ENCODE measurements at places on chromosomes 12 and 14.

DNA sequence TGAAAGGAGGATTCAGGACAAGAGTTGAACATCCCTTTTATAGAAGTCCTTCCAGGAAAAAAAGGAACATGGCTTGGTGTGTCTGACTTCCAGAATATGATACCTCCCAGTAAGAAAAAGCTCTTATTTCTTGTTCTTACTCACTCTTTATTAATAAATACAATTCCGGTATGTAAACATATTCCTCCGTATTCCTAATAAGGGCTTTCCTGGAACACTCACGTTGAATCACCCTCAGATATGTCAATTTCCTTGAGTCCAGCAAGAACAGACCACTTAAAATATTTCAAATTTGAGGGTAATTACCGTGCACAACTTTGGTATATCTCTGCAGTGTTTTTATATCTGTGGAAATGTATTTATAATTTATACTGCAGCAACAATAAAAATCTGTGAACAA lies 385.6 kb downstream of the SYT1 start:
- DNase-seq = no peak

DNA sequence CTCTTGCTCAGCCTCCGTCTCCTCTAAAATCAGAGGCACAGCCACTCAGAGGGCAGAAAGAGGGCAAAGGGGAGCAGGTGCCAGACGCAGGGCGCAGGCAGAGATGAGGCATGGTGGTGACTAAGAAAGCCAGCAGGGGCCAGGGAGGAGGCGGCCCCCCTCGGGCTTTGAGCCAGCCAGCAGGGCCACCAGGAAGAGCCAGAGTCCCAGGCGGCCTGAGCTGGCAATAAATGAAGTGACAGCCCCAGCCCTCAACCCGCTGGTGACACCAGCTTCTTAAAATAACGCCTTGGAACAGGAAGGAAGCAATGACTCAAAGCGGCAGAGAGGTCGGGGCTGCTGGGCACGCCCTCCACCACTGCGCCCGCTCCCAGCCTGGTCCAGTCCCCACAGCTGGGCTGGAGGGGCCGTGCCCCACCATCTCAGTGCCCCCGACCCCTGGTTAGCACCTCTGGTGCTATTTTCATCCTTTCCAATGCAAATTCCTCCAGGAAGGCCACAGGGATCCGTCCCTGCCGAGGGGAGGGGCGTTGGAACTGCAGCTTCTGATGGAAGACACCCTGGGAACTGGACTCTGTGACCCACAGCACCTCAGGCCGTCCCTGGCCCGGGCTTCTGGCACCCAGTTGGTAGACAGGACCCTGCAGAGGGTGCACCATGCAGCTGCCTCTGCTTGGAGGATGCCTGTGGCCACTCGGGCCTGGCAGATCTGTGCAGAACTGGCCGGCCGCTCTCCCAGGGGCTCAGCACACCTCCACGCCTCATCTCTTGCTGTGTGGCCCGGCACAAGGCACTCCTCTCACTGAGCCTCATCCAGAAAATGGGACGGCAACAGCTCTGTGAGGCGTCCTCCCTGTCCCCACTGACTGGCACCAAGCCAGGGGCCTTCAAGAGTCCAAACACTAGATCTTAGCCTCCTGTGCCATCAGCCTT lies 113.7 kb downstream of the NCOR2 start:
- peak; percentile 73 for DNase-seq

GRCh38 chr12:62332598-62332997 lies 72.4 kb downstream of the USP15 start:
- no peak for DNase-seq

DNA sequence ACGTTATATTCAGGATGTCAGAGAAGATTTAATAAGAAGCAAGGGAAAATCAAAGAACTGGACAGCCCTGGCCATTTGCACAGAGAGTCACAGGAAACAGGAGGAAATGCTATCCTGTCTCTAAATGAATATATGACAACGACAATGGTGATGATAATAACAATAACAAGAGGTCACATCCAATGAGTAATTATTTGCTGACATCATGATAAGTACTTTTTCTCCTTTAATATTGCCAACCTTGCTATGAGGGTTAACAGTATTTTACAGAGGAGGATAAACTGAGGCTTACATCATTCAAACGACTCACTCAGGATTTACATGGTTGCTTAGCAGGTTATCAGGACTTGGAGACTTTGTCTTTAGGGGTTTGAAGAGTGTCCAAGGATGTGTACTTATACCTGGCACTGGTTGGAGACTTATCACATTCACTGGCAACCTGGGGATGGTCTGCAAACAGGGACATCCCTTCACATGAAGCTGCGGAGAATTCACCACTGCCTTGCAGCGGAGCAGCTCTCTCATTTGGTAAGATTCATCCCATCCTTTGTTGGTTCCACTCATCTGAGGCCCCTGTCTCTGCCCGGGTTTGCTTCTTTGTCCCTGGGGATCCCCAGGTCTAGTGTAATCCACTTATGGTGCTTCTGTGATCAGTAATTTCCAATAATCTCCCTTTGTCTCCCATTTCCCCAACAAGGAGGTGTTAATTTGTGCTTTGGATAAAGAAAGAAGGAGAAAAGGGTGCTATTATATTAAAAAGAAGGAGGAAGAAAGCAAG lies 637.8 kb downstream of the BCL11B start:
- DNase-seq = no peak

- peak; percentile 5 for DNase-seq
Observed at GRCh38 chr12:71972441-71973074, 33.9 kb downstream of the TPH2 start.

DNA sequence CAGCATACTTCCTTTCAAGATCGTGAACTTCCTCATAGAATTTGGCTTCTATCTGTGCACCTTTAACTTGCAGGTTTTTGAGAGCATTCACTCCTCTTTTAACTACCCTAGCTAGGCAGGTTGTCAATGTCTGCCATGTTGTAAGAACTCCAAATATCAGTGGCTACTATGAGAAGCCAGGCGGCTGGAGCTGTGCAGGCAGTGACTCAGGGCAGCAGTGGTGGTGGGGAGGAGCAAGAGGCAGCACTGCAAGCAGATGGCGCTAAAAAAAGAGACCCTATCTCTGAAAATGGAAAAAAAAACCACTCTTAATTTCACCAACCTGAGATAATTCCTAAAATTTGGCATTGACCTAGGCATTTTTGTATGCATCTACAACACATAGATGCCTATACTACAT lies 28.5 kb downstream of the YARS2 start:
- DNase-seq = no peak

- DNase-seq = no peak
Observed at GRCh38 chr14:73503648-73504047, 12.9 kb downstream of the RIOX1 start.

DNA sequence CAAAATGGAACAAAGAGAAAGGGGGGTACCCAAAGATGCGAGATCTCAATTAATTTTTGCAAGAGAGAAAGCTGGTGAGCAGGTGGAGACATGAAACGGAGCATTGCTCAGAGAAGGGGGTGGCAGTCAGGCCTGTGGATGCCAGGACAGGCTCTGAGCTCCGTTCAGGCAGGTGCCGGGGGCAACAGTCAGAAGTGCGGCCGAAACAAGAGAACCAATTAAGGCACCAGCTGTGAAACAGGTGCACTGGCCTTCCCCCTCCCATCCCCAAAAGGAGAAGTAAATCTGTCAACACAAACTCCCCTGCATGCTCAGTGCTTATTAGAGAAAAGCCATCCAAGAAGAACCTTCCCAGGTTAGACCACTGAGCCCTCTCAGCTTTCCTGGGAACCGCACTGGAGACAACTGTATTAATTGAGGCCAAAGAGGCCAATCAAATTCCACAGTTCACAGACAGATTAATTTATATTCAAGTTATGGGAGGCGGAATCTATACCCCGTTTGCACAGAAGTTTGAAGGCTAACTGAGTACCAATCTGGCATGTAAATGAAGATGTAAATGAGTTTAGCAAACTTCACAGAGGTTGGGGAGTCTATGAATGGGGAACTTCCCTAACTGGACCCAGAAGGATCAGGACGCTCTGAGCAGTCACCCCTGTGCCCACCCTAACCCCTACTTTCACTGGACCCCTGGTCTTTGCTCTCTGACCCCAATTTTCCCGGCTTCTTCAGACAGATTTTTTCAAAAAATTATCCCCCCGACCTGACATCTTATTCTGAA lies 20.9 kb downstream of the OAS2 start:
- DNase-seq = no peak

DNA sequence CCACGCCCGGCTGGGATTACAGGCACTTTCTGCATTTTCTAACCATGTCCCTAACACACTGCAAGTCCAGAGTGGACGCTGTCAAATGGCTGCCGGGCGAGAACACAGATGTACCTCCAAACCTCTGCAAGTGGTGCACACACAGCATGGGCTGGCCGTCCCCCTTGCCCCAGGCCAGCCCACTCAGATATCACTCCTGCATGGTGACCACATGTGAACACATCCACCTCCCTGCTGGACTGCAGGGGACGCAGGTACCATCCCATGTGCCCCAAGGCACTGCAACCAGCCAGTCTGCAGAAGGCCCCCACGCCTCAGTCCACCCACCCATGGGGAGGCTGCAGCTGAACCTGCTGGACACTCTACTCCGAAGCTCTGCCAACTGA lies 14.0 kb downstream of the BRF1 start:
- no peak for DNase-seq

GRCh38 chr14:21990116-21990515 lies 316.5 kb upstream of the OR4E1 start:
- DNase-seq = no peak

- DNase-seq = no peak
Observed at GRCh38 chr14:77641534-77642341, 25.3 kb upstream of the SPTLC2 start.

- DNase-seq = no peak
Observed at GRCh38 chr12:113366827-113367226, 8.4 kb downstream of the PLBD2 start.

GRCh38 chr14:43786066-43786762 lies 720.9 kb downstream of the FSCB start:
- DNase-seq = no peak

GRCh38 chr12:103181366-103182152 lies 224.1 kb downstream of the ASCL1 start:
- DNase-seq = no peak

DNA sequence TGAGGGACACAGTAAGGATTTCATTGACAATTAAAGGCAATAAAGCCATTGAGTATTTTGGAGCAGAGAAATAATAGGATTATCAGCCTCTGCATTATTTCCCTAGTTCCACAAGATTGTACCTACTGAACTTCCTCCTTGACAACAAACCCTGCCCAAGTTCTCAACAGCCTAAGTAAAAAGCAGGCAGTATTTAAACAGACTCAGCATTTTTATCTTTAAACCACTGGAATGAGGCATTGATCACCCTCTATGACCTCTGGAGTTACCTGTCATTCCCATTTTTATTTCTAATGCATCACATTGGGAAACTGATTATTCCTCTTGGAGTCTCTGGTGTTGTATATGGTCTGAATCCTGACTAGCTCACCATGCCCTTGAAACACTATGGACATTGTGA lies 570.6 kb upstream of the STXBP6 start:
- no peak for DNase-seq

DNA sequence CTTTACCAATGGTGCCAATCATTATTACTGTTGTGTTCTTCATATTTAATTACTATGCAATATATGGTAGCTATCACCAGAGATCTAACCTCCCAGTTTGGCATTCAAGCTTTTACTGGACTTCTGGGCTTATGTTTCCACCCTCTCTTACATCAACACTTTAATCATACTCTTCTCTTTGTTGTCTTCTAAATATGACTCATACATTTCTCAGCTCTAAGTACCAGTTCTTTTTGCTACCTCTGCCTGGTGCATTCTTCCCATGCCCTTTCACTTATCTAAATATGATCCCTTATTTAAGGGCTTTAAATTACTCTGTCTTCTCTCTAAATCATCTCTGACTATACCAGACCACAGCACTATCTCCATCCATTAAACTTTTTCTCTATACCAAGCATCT lies 246.1 kb upstream of the CCDC196 start:
- no peak for DNase-seq

GRCh38 chr12:12996209-12996608 lies 3.9 kb downstream of the HEBP1 start:
- no peak for DNase-seq

DNA sequence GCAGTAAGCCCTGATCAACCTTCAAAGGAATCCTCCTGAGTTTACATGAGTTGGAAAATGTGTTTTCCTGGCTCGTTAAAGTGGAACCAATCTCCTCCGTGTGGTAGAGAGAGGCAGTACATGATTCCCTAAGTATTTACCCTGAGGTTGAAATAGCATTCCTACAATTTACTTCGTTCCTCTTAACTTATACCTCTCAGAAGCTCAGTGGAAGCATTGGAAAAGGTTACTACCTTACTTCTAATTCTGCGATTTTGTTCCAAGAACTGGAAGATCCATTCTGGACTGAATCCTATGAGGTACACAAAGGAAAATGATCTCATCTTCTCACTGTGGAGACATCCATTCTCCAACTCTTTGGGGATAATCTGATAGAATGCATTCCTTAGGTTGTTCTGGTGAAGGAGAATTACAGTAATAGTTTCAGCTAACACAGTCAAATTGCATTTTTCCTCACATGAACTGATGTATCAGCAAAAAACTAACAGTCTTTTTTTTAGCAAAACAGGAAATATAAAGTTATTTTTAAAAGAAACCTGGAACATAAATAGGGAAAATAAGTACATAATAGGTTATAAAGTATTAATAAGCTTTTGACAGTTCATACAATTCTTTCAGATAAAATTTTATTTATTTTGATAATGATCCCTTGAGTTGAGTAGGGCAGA lies 475.6 kb downstream of the PDZRN4 start:
- peak; percentile 26 for DNase-seq

GRCh38 chr12:131672311-131672940 lies 38.5 kb upstream of the SFSWAP start:
- no peak for DNase-seq

DNA sequence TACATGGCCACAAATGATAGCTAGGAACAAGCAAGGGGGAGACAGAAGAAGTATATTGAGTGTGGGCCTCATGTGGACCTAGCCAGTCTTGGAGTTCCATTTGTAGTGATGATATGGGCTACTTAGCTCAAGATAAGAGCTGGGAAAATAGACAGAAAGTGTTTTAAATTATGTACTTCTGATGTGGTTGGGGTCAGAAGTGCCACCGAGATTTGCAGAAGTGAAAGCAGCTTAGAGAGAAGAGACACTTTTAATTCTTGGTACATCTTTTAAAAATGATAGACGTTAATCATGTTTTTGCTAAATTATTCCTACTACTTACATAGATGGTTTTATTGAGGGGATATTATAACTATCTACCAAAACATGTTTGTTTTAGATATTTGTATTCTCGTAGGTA lies 198.3 kb upstream of the PDZRN4 start:
- DNase-seq = no peak

DNA sequence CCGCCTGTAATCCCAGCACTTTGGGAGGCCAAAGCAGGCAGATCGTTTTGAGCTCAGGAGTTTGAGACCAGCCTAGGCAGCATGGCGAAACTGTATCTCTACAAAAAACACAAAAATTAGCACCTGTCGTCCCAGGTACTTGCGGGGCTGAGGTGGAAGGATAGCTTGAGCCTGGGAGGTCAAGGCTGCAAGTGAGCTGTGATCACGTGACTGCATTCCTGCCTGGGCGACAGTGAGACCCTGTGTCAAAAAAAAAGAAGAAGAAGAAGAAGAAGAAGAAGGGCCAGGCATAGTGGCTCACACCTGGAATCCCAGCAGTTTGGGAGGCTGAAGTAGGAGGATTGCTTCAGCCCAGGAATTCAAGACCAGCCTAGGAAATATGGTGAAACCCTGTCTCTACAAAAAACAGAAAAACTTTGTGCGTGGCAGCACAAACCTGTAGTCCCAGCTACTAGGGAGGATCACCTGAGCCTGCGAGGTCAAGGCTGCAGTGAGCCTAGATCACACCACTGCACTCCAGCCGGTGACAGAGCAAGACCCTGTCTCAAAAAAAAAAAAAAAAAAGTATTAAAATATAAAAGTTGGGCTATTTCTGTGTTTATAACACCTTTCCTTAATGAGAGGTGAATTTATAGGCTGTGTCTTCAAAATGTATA lies 15.5 kb downstream of the RXYLT1 start:
- no peak for DNase-seq

Data from NCI-H2081 (cell line).